ENCODE measurements at places on chromosomes 6 and 20. TPM values are rescaled to one million over a fixed set of nuclear protein-coding genes. Genes with fewer than 3 reads are reported as not detected.

DNA sequence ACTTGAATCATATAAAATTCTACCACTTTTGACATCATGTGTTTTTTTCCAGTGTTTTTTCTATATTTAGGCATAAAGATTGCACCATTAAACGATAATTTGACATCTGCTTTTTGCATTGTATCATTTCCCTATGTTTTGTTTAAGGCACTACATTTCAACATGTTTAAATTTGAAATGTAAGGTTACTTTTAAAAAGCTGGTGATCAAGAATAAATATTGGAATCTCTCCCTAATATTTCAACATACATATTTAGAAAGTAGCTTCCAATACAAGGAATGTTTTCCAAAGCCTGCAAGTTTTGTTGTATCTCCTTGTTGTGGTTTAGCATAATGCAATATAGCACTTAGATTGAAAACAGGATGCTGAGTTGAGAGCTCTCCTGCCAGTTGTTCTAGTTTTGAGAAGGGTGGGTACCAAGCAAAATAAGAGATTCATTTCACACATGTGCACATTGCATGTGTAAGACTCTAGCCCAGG is 76.5 kb downstream of the SYNJ2 start:
- no peak for DNase-seq

DNA sequence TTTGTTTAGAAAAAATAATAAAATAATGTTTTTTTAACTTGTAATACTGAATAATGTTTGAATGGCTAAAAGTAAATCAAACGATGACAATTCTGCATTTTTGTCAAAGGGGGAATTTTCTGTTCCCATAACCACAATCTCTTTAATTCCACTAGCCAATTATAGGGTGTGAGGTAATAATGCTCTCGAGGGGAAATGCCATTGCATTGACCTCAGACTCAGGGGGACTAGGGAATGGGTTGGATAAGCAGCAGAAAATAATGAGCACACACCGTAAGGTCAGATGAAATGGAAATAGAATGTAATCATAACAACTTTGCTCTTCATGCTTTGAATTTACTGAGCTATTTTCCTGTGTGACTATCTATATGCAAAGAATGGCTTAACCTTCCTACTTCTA is 584.7 kb downstream of the RFPL4B start:
- no peak for DNase-seq

- no peak for DNase-seq
These were observed 4.8 kb downstream of the F13A1 start for GRCh38 chr6:6315660-6316059.

- DNase-seq = no peak
These were observed 63.7 kb downstream of the CTNNBL1 start for GRCh38 chr20:37757550-37757949.

DNA sequence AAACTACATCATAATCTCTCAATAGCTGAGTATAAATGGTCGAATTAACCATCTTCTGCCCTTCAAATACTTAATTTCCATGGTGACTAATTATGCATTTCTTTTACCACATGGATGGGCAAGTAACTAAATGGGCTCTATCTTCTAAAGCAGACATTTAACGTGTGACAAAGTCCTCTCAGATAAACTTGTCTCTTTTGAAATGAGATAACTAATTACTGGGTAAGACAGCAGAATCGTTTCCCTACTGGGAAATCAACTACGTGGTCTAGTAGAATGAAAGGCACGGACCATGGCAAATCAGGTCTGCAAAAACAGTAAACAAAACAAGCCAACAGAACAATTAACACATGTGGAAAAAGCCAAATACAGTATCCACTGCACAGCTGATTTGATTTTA is 137.7 kb downstream of the BACH2 start:
- no peak for DNase-seq

DNA sequence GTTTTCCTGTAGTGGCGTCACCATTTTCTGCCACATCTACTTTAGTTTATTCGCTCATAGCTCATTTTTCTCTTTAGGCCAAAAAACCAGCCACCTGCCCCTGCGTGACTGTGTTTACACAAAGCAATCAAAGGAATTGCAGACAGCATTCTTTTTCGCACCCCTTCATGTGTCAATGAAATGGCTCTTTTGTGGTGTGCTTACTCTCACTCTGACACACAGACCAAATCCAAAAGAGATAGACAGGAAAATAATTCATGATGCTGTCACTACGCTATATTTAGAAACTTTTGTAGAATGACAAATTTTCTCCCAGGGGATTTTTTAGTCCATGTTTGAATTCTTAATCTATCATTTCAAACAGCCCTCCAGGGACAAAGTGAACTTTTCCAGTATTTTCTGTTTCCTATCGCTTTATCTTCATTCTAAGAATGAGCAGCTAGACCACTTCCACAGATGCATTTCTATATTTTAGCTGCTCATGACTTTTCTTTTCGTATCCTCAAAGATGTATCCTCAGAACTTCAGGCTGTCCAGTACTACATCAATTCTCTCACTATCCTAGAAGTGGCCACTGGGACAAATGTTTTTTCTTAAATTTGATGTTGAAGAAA is 37.9 kb upstream of the KHDRBS2 start:
- DNase-seq = no peak

DNA sequence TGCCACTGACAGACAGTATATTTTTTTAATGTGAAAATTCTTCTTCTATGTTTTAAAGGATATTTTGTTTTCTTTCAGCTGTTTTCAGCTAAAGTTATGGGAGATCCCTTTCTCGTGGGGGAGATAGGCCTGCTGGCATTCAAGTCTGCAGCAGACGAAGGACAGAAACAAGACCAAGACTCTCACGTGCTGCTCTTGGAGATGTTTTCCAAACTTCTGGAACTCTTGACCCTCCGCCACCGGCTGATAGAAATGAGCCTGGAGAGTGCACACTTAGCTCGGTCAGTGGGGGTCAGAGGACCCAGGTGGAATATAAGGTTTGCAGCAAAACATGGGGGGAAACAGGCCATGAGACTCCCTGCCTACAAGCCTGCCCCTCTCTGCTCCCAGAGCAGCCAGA is 120.5 kb downstream of the CD164 start:
- DNase-seq = no peak

GRCh38 chr6:37500294-37500608 is 558 bp upstream of the CCDC167 start:
- no peak for DNase-seq

Gene BPIFB2
- not detected for total RNA-seq

Gene SYCP2L
- 1.3 TPM for total RNA-seq

Gene CAGE1
- not detected for total RNA-seq

- no peak for DNase-seq
These were observed 14.4 kb downstream of the MYB start for GRCh38 chr6:135195522-135195921.

- DNase-seq = no peak
These were observed 521.6 kb upstream of the ZNF337 start for GRCh38 chr20:26218301-26218700.

- no peak for DNase-seq
These were observed 3.5 kb downstream of the CUL9 start for GRCh38 chr6:43185391-43185985.

DNA sequence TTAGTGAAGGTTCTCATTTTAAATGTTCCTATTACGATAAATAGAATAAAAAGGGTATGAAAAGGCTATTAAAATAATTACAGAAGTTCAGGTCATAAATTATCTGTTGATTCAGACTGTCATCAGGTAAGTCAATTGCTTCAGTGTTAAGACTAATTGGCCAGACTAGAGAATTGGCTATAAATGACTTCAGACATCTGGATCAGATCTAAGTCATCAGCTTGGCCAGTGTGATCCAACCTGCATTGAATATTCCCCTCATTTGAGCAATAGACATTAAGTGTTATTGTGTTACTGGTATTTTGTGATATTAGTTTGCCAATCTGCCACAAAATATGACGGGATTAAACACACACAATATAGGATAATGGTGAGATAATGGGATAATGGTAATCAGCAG is 377.6 kb upstream of the CITED2 start:
- no peak for DNase-seq

- DNase-seq = no peak
These were observed 204.0 kb downstream of the TPBG start for GRCh38 chr6:82567621-82568020.

GRCh38 chr6:79604583-79605037 is 26.5 kb upstream of the SH3BGRL2 start:
- DNase-seq = no peak

Gene SCRT2
- total RNA-seq = not detected

DNA sequence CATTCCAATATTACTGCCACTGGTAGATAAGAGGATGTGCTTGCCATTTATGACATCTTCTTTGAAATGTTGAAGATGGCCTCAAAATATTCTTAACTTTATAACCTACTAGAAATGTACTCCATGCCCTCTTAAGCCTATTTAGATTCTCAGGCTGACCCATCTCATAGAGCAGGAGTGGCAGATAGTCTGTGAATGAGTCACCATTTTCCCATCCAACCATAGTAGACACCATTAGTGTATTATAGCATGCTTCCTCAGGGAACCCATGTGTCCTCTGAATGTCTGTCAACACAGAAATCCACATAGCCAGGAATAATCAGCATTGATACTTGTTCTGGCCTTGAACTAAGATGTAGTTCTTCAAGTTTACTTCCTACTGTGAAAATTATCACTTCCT is 150.2 kb downstream of the IMPG1 start:
- DNase-seq = no peak

DNA sequence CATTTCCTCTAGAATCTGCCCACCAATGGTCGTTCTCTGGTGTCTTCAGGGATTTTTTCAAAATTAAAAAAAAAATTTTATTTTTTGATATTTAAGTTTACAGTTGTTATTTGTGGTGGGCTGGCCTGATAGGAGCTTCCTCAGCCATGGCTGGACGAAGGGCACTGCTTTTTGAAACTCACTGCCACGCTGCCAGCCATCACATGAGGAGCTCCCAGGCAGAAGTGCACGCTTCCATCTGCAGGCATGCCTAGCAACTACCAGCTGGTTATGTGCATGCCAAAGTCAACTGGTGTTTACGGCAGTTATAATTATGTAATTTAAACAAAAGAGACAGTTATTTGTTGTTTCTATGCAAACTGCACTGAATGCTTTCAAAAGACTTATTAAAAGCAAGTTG is 105.1 kb downstream of the IRF4 start:
- DNase-seq = no peak

Gene MPIG6B
- not detected for total RNA-seq

Gene WFDC12
- total RNA-seq = not detected

- no peak for DNase-seq
These were observed 85.4 kb downstream of the PLCG1 start for GRCh38 chr20:41222703-41223102.

DNA sequence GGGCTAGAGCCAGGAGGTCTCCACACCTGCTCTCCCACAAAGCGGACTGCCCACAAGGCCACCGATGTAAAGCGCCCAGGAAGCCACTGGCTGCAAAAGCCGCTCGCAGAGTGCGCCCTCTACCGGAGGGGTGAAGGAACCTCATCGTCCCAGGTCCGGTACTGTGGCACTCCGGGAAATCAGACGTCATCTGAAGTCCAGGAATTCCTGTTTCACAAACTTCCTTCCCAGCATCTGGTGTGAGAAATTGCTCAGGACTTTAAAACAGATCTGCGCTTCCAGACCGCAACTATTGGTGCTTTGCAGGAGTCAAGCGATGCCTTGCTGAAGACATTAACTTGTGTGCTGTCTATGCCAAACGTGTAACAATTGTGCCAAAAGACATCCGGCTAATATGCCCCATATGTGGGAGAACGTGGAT is 115.1 kb upstream of the ARID1B start:
- DNase-seq = no peak

DNA sequence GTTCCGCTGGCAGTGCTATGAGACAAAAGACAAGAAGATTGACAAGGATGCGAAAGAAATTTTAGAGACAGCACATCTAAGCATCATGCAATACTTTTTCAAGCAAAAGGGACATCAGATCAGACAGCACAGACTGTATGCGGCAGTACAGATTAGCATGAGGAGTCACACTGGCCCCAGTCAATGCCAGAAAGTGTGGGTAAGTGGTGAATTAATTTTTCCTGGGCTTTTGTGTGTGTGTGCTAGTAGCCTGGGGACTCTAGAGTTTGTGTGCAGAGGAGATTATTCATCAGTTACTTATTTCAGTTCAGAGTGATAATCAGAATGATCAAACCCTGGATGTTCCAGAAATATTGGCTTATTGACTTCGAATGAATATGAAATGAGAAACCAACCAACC is 47.2 kb downstream of the LAMA4 start:
- DNase-seq = no peak

DNA sequence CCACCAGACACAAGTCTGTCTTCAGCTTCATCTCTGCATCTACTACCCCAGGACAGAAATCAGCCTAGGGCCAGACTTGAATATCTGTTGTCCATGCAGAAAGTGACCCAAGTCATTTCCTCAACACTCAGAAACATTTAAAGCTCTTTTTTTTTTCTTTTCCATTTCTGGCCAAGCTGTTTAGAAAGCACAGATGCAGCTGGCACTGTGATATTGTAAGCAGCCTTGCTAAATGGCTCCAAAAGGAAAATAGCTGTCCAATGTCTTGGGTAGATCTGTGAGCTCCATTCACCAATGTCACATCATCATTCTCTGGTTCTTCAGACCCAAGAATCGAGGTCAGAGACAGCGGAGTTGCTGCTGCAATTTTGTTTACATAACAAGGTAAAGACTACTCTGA is 174.2 kb downstream of the PDE7B start:
- DNase-seq = no peak

GRCh38 chr20:25397821-25398220 is 7.2 kb upstream of the ABHD12 start:
- no peak for DNase-seq

- no peak for DNase-seq
These were observed 312.3 kb downstream of the ESR1 start for GRCh38 chr6:152119831-152120230.

GRCh38 chr20:23419995-23420901 is 1.0 kb downstream of the NAPB start:
- DNase-seq = peak; percentile 64

Gene RAB32
- total RNA-seq = 13.5 TPM

Gene CD40
- total RNA-seq = 21.3 TPM

- DNase-seq = no peak
These were observed 57.1 kb upstream of the NNAT start for GRCh38 chr20:37463726-37464494.

Gene SDCBP2
- total RNA-seq = 4.6 TPM

GRCh38 chr20:61942526-61942925 is 123.2 kb downstream of the TAF4 start:
- no peak for DNase-seq

Gene HCK
- 11.4 TPM for total RNA-seq

GRCh38 chr6:40492187-40492586 is 95.0 kb downstream of the LRFN2 start:
- DNase-seq = no peak

Gene PHF10
- total RNA-seq = 84.2 TPM

Gene C6orf132
- total RNA-seq = 1.1 TPM

- DNase-seq = no peak
These were observed 187.5 kb upstream of the ECI2 start for GRCh38 chr6:4322846-4323309.

- no peak for DNase-seq
These were observed 8.1 kb downstream of the ASIP start for GRCh38 chr20:34249291-34249690.

Gene ETV7
- 2.2 TPM for total RNA-seq

All from ovary (tissue), 10 donors.